Activated naive CD4-positive, alpha-beta T cell (primary cell): ENCODE measurements at places on chromosomes 6 and 20.

GRCh38 chr6:133855991-133856370 lies 32.9 kb upstream of the TCF21 start:
- no peak for DNase-seq

DNA sequence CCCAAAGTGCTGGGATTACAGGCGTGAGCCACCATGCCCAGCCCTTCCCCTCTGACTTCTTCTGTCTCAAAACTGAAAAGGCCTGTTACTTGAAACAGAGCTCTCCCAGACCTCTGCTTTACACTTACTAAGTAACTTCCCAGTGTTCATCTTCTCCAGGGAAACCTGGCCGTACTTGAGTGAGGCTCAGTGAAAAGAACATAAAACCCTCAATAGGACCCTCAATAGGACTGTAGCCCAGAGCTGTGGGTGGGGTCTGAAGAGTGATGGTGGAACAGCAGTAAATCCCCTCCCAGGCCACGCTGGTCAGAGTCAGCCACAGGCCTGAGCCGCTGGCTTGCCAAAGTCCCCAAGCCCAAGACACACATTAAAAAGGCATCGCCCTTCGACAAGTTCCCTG lies 145.4 kb downstream of the NFATC2 start:
- DNase-seq, result no peak

DNA sequence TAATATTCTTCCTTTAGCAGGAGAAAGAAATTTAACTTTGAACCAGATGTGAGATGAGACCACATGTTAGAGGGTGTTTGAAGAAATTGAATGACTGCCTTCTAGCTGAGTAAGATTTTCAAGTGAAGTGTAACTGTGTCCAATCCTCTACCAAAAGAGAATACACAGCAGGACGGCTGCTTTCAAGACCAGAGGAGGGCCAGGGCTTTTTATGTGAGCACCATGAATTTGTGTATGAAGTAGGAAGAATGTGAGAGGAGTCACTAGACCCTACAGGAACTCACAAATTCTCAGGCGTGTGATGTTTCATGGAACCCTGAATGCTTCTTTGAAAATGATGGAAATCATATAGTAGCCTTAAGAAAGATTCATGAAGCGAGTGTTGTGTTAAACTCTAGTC lies 56.8 kb upstream of the SPACA1 start:
- no peak for DNase-seq

DNA sequence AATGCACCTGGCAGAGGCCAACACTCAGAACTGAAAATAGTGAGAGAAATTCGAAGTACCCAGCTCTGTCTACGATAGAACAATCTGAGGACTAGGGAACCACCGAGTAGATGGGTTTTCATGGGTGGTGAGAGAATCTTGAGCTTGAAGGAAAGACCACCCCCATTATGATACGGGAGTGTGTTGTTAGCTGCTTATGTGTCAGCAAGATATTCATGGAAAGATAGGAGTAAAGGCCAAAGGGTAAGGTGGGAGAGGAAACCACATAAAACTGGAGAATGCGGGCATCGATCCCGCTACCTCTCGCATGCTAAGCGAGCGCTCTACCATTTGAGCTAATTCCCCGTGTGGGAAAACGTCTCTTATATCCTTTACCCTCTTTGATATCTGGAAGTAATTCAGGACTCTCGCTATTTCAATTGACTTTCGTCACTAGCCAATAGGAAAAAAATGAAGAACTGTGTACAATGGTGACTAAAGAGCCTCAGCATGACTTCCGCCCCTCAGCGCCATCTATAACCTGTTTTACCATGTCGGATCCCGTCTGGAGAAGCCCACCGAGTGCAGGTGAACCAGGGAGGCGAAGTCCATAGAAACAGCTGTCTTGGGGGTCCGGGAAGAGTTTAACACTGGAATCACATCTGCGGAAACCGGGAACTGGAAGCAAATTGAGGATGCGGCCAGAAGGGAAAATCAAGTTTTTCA lies 25.0 kb upstream of the ABT1 start:
- no peak for DNase-seq

DNA sequence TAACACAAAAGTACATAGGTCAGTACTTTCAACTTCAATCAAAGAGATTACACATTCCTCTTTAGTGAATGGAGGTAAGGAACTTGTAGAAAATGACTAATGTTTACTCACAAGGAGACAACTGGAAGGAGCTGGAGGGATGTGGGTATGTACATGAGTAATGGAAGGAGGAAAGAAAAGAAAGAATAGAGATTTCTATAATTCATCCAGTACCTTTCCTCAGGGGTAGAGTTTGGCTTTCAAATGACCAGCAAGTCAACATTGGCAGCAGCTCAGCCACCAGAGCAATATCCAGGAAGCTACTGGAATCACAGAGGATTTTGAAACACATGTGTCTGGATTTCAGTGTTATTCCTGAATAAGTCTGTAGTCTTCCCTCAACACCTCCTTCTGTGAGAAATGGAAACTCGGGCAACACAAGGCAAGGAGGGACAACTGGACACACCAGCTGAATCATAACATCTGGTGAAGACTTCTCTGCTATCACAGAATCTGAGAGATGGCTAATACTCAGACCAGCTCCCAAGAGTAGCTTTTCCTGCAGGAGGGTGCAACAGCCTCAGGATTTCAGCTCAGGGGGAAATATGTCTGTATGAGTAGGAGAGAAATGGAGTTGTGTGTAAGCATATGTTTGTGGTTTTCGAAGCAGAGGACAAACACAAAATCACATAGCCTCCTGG lies 98.8 kb downstream of the HAO1 start:
- DNase-seq, result no peak

GRCh38 chr6:1146500-1146899 lies 165.4 kb upstream of the FOXQ1 start:
- no peak for DNase-seq

GRCh38 chr20:41531518-41532275 lies 86.5 kb downstream of the CHD6 start:
- DNase-seq, result no peak

- no peak for DNase-seq
Observed at GRCh38 chr6:157151029-157151428, 172.3 kb downstream of the TMEM242 start.

DNA sequence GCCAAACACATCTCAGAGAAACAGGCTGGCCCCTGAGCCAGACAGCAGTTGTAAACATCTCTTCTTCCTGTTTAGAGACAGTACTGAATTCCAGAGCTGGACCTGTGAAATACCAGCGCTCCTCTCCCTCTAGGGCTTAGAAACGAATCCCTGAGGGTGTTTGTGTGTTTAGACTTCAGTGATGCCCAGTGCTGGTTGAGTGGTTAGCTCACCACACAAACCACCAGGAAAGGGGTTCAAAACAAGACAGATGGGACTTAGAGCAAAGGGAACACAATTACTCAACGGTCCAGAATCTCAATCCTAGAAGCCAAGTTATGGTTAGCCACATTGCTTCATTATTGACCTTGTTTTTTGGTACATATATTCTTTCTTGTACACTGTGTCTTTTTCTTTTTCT lies 108.7 kb upstream of the TMEM170B start:
- no peak for DNase-seq

DNA sequence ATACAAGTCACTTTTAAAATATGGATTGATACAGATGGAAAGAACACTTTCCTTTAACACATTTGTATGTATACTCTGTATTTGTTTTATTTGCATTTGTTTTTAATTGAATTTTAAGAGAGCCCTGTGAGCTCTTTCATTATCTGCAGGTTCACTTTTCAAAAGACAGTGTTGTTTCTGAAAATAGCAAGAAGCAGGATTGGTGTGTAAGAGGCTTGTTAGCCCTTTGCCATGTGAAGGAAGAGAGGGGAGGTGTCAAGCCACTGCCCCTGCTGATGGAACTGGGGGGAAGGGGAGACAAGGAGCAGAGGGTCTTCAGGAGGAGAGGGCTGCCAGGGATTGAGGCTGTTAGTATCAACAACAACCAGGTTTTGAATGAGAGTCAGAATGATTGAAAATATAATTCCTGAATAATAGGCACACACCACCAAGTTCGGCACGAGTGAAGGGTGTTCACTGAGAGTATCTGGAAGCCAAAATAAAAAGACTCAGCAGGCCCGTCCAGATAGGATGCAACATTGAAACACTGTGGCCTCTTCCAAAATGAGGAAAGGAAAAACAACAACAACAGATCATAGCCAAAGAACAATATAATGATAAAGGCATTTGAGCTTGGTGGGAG lies 12.6 kb upstream of the PBOV1 start:
- DNase-seq, result no peak

DNA sequence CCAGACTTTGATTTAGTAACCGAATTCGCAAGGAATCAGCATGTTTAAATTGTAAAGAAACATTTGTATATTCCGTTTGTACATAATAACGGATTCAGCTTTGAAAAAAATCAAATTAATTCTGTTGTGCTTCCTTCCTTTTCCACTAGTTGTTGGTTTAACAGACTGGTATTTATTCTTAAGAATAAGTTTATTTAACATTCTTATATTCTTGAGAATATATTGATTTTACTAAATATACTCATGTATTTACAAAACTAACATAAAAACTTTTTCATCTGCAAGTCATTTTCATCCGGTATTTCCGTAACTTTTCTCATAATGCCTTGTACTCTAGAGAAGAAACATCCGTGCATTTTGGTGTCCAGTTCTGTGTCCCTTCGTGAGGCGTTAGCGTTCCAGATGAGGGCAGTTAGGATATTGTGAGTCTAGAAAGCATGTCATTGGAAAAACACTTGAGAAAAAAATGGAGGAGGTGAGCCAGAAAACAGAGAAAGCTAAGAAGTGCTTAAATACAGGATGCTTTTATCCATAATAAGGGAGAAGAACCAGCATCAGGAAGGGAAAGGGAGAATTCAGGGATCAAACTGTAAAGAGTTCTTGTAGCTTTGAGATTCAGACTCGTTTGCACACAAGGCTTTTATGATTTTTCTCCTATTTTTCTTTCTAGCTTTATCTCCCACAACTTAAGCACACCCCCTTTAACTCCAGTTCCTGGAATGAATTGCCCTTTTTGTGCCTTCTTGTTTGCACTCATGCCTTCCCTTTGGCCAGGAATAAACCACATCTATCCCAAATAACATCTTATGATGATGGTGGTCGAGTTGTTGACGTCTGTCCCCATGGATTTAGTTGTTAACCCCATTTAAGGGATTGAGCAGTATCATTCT lies 1.8 kb downstream of the WRNIP1 start:
- no peak for DNase-seq

DNA sequence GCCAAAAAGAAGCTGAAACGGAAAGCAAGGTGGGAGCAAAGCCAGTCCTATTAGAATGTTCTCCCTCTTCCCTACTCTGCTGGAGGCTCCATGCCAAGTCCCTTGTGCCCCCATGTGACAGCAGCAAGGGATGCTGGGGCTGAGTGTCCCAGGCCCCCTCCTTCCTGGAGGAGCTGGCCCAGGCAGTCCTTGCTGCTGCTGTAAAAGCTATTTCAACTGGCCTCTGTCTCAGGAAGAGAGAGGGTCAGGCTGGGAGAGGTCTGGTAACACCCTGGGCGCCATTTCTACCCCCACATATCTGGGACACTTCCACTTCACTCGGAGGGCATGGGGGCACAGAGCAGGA lies 25.0 kb downstream of the TTBK1 start:
- no peak for DNase-seq

GRCh38 chr6:52283111-52283510 lies 1.4 kb downstream of the MCM3 start:
- DNase-seq, result no peak

GRCh38 chr6:133275213-133275612 lies 34.1 kb downstream of the EYA4 start:
- DNase-seq, result no peak

DNA sequence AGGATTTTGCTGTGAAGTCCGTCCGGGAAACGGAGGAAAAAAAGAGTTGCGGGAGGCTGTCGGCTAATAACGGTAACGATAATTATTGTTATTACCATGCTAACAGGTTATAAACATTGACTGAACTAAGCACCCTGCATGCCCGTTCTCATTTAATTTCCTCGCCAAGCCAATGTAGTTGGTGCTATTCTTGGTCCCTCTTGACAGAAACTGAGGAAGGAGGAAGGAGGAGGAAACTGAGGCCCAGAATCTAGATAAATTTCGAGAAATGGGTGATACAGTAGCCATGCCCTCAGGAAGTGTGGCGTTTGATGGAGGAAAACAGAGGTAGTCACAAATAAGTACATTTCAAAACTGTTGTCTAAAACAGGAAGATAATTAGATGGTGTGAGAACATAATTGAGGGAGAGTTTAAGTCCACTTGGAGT lies 474 bp downstream of the TPX2 start:
- no peak for DNase-seq

GRCh38 chr20:21862956-21863355 lies 157.5 kb downstream of the PAX1 start:
- DNase-seq, result no peak

GRCh38 chr6:63795006-63795405 lies 159.4 kb downstream of the PHF3 start:
- DNase-seq, result no peak

DNA sequence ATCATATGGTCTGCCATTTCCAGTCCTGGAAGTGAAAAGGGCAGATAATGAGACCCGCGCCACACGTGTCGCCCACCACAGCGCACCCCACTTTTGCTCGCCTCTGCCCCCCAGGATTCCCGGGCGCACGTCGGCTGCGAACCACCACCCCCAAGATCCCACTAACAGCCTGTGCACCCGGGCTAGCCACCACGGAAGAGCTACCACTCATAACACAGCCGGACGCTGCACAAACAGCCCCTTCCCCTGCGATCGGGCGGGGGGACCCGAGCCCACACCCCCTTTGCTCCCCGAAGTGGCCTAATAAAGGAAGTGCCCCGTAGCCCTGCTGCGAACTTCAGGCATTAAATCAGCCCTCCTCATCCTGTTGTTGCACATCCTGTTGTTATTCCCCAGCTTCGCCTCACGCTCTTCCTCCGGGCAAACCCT lies 506 bp downstream of the CITED2 start:
- peak; percentile 43 for DNase-seq

GRCh38 chr20:31809661-31810060 lies 9.5 kb upstream of the MYLK2 start:
- no peak for DNase-seq

DNA sequence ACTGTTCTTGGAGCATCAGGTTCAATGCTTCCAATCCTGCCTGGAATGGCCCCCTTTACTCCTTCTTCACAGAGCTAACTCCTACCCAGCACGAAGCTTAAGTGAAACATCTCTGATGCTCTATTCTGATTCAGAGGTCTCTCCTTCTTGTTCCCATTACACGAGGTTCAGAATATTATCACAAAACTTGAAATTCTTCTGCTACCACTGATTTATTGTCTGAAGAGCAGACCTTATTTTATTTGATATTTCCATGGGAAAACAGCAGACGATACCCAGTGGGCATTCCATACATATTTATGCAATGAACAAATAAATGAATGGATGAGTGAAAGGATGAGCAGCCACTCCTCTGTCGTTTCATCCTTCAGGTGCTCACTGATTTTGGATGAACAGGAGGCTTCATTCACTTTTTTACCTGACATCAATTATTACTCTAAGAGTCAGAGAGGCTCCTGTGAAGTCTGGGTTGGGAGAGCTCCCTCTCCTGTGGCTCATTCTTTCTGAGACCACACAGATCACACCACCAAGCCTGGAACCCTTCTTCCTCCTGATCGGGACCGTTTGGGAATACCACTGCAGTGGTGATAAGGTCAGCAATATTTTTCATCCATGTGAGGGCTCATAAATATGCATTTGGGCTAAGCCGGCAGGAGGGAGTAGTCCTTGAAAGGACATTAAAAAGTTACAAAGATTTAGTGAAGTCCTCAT lies 25.8 kb downstream of the SMLR1 start:
- DNase-seq, result no peak

- DNase-seq, result no peak
Observed at GRCh38 chr6:110852773-110853172, 21.8 kb upstream of the AMD1 start.

- no peak for DNase-seq
Observed at GRCh38 chr6:52759085-52759484, 4.2 kb downstream of the GSTA2 start.

- no peak for DNase-seq
Observed at GRCh38 chr20:60214901-60215815, 256.9 kb downstream of the CDH26 start.
